ENCODE measurements at places on chromosomes 2 and 18.

DNA sequence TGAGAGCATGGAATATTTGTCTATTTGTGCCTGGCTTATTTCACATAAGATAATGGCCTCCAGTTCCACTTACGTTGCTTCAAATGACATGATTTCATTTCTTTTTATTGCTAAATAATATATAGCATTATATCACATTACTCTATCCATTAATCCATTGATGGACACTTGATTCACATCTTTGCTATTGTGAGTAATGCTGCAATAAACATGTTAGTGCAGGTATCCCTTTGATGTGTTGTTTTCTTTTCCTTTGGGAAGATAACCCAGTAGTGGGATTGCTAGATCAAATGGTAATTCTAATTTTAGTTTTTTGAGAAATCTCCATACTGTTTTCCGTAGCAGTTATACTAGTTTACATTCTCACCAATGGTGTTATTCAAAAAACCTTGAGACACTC, 1343.3 kb upstream of the TMEFF2 start:
- DNase-seq: no peak

GRCh38 chr18:56565551-56566345, 72.6 kb downstream of the TXNL1 start:
- DNase-seq: no peak

DNA sequence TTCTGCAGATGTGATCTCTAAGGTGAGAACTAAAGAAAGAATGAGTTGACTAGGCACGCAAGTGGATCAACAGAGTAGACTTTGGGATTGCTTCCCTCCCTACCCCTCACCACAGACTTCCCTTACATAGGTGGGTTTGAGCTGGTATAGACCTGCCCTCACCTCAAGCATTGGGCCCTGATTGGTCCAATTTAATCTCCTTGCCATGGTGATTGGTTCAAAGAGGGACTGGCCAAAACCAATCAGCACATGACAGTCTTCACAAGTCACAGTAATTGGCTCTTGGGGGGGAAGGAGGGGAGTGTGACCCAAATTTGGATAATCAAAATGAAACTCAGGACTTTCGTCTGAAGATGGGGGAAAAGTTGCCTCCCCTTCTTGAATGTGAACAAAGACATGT, 36.6 kb upstream of the LNPK start:
- DNase-seq: no peak

DNA sequence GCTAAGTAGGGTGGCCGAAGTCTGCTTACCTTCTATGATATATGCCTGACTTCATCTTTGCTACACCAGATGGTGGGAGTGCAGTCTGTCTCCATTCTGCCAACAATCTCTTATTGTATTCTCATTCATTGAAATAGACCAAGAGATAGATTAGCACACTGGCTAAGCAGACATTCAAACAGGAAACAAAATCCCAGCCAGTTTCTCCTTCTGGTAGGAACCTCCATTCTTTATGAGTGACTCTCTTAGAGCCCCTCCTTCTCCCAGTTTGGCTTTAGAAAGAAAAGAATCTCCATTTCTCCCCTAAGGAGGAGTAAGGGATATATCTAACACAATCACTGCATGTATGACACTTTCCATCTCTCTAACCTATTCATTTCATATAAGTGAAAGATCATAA, 118.9 kb upstream of the COL5A2 start:
- DNase-seq: no peak

- peak; percentile 65 for DNase-seq
Measured at GRCh38 chr2:105344704-105345345, 7.5 kb downstream of the C2orf49 start.

DNA sequence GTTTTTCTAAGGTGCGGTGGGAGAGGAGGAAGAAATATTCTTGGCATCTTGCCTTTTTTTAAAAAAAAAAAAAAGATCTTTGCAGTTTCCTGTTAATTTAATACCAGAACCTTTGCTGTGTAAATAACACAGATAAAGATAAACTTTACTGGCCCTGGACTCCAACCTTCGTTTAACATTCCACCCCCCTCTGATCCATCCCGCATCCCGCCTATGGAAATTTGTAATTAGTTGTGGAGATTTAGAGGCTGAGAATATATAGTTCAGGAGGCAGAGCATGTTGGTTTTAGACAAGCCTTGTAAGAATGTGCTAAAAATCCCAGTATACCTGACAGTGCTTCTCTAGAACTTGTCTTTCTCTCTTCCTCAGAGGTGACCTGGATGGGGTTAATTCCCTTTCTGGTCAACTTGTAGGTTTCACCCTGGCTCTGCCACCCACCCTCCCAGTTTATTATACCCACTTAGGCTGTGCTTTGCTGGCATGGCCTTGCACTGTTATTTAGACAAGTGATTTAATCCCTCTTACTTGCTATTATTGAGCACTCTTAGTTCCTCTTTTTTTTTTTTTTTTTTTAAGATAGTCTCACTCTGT, 2.9 kb upstream of the C2orf72 start:
- DNase-seq: no peak

DNA sequence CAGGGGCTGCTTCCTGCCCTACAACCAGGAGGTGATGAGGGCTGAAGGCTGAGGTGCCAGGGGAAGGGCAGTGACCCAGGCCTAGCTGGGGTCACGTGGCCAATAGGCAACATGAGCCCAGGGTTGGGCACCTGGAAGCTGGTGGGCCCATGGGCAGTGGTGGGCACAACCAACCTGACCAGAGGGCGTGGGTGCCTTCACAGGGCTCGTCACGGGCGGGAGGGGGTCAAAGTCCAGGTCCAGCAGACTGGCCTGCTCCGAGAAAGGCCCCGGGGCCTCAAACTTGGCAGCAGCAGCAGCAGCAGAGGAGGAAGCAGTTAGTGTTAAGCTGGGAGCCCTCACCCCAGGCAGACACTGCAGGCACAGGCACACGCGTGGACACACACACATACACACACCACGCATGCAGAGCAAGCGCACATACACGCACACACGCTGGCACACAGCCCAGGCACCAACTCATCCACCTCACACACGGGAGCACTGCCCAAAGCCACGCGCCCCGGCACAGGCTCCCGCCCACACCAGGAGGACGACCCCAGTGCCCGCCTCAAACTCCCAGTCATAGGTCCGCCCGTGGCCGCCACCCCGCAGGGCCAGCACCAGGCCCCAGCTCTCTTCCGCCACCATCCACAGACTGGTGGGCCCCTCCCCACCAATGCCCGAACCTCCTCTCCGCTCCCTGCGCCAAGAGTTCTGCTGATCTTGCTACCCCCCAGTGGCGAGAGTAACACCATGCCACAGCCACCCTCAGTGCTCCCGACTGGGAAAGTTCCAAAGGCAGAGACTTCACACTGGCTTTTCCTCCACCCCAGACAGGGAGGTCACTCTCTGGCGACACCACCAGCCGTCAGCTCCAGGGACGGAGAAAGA, 53.0 kb downstream of the BIN1 start:
- no peak for DNase-seq

- no peak for DNase-seq
Measured at GRCh38 chr2:176356251-176356650, 87.0 kb downstream of the MTX2 start.

- no peak for DNase-seq
Measured at GRCh38 chr2:48312126-48312525, 217.8 kb upstream of the STON1 start.

GRCh38 chr2:106057206-106057605, 136.9 kb downstream of the UXS1 start:
- DNase-seq: no peak

Measured in dermis microvascular lymphatic vessel endothelial cell (primary cell).